ENCODE measurements at places on chromosomes 3 and 15.
A peak's percentile ranks its signal among the peaks of the same experiment; 100 is the strongest.

DNA sequence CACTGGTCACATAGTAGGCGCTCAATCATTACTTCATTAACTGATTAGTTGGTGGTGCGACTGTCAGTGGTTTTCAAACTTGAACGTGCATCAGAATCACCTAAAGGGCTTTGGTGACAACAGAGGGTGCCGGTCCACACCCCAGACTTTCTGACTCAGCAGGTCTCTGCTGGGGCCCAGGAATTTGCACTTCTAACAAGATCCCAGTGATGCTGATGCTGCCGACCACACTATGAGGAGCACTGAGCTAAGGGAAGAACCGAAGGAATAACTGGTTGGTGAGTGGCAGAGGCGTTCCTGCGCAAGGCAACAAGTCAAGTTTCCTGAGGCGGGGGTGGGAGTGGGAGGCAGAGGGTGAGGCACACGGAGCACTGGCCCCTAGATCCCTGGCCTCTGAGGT lies 18.8 kb downstream of the HAPLN3 start:
- no peak overlapping the region for H3K4me3 ChIP-seq
- peaks cover 10% of the 10 kb centered on the region for H3K36me3 ChIP-seq
- no peak overlapping the region for H3K27ac ChIP-seq

DNA sequence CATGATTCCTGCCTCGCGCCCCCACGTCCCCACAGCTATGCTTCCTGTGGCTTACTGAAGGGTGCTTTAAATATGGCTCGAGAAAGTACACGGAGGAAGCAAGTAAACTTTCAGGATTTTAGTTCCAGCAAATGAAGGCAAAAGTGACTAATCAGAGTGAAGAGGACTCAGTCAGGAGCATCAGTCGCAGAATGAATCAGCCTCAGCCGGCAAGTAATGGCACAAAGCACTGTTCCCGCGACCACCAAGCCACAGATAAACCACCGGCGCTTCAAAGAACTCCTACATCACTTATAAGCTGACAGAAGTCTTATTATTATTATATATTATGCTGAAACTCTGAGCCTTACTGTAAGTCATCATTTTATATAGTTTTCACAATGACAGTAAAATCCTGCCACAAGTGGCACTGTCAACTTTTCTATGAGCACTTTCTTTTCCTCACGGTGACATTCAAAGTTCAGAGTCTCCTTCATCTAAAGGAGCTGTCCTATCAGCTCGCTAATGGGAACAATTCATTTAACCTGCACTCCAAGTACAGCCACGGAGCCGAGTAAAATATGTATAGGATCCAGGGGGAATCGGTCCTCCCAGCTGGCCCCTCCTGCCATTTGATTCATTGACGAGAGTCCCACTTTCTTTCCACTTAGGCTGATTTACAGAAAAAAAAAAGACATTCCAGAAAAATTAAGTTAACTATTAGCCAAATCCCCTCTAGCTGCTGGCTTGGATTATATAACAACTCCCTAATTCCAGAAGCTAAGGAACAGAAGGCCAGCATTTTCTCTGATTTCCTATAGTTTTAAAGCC lies 217.0 kb upstream of the ICE2 start:
- H3K27me3 ChIP-seq = peaks cover 10% of the 10 kb centered on the region
- DNase-seq = no peak
- H3K4me3 ChIP-seq = no peak overlapping the region

DNA sequence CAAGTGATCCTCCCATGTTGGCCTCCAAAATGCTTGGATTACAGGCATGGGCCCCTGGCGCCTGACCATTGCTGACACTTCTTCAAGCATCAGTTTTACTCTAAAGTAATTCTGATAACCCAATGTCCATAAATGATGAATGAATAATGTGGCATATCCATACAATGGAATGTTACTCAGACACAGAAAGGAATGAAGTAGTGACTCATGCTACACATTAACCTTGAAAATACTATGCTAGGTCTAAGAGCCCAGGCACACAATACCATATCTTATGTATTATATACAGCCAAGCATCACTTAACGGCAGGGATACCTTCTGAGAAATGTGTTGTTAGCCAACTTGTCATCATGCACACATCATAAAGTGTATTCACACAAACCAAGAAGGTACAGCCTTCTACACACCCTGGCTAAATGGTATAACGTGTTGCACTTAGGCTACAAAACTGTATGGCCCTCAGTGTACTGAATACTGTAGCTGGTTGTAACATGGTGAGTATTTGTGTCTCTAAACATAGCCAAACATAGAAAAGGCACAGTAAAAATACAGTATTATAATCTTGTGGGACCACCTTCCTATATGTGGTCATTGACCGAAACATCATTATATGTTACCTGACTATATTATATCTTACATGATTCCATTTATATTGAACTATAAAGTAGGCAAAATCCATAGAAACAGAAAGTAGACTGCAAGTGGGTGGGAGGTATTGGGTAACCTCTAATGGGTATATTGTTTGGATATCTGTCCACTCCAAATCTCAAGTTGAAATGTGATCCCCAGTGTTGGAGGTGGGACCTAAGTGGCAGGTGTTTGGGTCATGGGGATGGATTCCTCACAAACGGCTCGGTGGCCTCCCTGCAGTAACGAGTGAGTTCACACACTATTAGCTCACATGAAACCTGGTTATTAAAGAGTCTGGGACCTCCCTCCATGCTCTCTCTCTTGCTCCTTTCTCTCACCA lies 31.4 kb downstream of the MKRN2 start:
- DNase-seq = no peak
- H3K27me3 ChIP-seq = no peaks in the 10 kb centered on the region
- H3K4me1 ChIP-seq = no peaks in the 10 kb centered on the region
- peaks cover 97% of the 10 kb centered on the region for H3K36me3 ChIP-seq

GRCh38 chr15:68018797-68019444 lies 35.2 kb upstream of the PIAS1 start:
- H3K27ac ChIP-seq = peak overlapping the region; percentile 55
- peaks cover 25% of the 10 kb centered on the region for H3K4me1 ChIP-seq
- H3K4me3 ChIP-seq = no peak overlapping the region

GRCh38 chr15:91132079-91132478 lies 32.0 kb downstream of the SV2B start:
- no peak overlapping the region for H3K4me3 ChIP-seq
- no peak overlapping the region for H3K27ac ChIP-seq
- no peaks in the 10 kb centered on the region for H3K36me3 ChIP-seq
- H3K4me1 ChIP-seq = no peaks in the 10 kb centered on the region

DNA sequence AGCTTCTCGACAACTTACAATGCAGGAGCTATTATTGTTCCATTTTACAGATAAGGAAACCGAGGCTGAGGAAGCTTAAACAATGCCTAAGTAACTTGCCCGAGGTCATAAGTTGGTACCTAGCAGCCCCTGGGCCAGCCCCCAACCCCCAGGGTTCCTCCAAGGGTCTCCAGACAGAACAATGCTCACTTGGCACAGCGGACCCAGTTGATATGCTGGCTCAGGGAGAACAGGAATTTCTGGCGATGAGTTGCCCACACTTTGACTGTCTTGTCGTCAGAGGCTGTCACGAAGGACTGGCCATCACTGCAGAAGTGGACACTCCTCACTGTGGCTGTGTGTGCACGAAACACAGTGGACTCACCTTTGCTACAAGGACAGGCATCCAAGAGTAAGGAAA lies 5.2 kb downstream of the POC1A start:
- H3K4me3 ChIP-seq = no peak overlapping the region
- peaks cover 34% of the 10 kb centered on the region for H3K36me3 ChIP-seq
- H3K27me3 ChIP-seq = no peaks in the 10 kb centered on the region

DNA sequence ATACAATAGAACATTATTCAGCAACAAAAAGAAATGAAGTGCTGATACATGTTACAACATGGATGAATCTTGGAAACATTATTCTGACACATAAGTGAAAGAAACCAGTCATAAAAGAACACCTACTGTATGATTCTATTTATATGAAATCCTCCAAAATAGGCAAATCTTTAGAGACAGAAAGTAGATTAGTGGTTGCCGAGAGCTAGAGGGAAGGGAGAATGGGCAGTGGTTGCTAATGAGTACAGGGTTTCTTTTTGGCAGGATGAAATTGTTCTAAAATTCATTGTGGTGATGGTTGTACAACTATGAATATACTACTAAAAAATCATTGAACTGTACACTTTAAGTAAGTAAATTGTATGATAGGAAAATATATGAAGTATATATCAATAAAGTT lies 6.3 kb upstream of the LRRC58 start:
- DNase-seq = no peak
- peaks cover 5% of the 10 kb centered on the region for H3K4me1 ChIP-seq
- no peak overlapping the region for H3K4me3 ChIP-seq

DNA sequence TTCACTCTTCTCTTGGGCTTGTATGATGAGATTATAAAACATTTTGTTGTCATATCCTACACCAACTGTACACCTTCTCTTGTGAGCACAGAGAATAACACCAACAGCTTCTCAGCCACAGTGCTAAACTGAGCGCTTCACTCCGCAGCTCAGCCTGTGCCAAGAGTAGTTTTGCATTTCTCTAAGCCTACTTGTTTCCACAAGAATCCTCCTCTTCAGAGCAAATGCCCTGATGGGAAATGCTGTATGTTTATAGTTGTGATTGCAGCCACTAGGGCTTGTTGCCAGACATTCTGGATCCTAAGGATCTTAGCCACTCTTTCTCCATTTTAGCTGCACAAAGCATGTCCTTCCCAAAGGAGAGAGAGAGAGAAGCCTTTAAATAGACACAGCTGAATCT lies 138.8 kb upstream of the PLXND1 start:
- DNase-seq = no peak
- no peaks in the 10 kb centered on the region for H3K27me3 ChIP-seq
- no peak overlapping the region for H3K4me3 ChIP-seq
- H3K4me1 ChIP-seq = peaks cover 9% of the 10 kb centered on the region

DNA sequence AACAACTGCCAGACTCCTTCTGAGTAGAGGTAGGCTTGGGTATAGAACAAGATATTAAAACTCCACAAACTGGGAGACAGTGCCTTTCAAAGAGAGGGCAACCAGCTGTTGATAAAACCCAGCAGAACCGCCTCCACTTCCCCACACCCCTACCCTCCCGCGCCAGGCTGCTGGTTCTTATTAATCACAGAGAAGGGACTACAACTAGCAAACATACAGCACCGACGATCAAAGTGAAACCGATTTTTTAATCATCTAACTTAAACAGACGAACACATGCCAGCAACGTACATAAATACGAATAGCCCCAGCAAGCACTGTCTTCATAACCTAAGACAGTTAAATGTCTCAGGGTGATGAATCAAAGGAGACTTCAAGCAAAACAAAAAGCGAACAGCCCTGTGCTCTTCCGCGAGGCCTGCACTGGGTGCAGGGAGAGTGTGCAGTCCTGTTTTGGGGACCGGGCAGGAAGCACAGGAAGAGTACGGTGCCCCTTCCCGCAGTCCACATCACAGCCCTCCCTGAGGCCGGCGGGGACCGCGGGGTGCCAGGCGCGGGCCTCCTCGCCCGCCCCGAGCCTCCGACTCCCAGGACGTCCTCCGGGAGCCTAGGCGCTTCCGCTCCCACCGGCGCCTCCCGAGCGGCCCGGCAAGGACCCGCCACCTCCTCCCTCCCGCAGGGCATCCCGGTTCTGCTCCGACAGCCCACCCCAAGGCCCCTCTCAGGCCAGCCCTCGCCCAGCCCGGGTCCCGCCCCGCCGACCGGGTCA lies 75.1 kb upstream of the VGLL4 start:
- H3K4me3 ChIP-seq = peak overlapping the region; percentile 98
- H3K4me1 ChIP-seq = peaks cover 12% of the 10 kb centered on the region
- H3K27ac ChIP-seq = peak overlapping the region; percentile 85
- peaks cover 4% of the 10 kb centered on the region for H3K36me3 ChIP-seq
- DNase-seq = peak; percentile 60
- H3K27me3 ChIP-seq = no peaks in the 10 kb centered on the region

- H3K27me3 ChIP-seq = no peaks in the 10 kb centered on the region
- DNase-seq = no peak
- no peaks in the 10 kb centered on the region for H3K36me3 ChIP-seq
- peaks cover 8% of the 10 kb centered on the region for H3K4me1 ChIP-seq
- H3K4me3 ChIP-seq = no peak overlapping the region
Measured at GRCh38 chr3:99384596-99384995, 253.8 kb upstream of the COL8A1 start.

- H3K27ac ChIP-seq = no peak overlapping the region
- H3K36me3 ChIP-seq = no peaks in the 10 kb centered on the region
- H3K4me3 ChIP-seq = no peak overlapping the region
- no peaks in the 10 kb centered on the region for H3K27me3 ChIP-seq
- H3K4me1 ChIP-seq = peaks cover 18% of the 10 kb centered on the region
- no peak for DNase-seq
Measured at GRCh38 chr3:187839422-187839821, 94.2 kb upstream of the BCL6 start.

DNA sequence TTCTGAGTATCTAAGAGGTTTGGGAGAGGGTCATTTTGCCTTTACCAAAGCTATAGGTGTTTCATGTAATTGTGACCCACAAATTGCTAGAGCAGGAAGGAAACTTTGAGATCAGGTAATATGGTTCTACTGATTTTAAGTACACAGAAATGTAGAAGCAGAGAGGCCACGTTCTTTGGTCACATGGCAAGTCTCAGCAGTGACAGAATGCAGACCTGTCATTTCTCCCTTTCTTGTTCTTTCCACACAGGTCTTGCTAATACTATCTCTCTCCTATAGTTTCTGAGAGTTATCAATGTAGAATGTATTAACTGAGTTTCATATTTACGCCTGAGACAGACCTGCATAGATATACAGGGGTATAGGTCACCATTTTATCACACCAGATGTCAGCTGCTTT lies 10.9 kb upstream of the RTP1 start:
- H3K36me3 ChIP-seq = no peaks in the 10 kb centered on the region
- DNase-seq = no peak
- H3K4me1 ChIP-seq = peaks cover 57% of the 10 kb centered on the region
- H3K4me3 ChIP-seq = no peak overlapping the region
- peak overlapping the region; percentile 92 for H3K27ac ChIP-seq

- H3K4me3 ChIP-seq = no peak overlapping the region
- no peak for DNase-seq
- no peak overlapping the region for H3K27ac ChIP-seq
- H3K27me3 ChIP-seq = no peaks in the 10 kb centered on the region
- H3K36me3 ChIP-seq = no peaks in the 10 kb centered on the region
Measured at GRCh38 chr3:179266701-179267211, 15.8 kb upstream of the KCNMB3 start.

DNA sequence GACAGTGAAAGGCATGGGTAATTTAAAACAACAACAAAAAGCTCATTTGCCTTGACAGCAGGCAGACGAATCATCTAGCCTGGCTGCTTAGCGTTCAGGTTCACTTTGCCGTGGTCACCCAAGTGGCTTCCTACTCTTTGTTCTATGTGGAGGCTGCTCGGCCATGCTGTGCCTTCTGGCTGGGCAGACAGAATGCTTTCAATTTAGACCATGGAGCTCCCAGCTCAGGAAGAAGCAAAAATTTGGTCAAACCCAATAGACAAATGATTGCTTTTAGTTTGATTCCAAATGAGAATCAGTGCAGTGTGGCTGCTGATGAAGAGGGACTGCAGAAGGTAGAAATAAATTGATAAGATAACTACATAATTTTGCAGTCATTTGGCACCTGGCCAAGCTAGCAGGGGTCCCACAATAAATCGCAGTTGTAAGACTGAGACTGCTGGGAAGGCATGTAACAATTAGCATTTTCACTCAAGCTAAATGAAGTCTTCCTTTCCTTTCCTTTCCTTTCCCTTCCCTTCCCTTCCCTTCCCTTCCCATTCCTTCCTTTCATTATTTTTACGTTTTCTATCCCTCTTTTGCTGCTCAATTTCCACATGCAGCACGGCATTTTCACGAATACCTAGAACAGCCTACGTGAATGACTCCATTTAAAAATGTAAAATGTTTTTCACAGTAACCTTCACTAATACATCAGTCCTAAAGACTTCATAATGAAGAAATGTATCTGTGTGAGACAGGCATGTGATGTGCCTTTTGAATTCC lies 360.4 kb upstream of the TGFBR2 start:
- no peaks in the 10 kb centered on the region for H3K27me3 ChIP-seq
- no peaks in the 10 kb centered on the region for H3K36me3 ChIP-seq
- DNase-seq = no peak

All from MCF 10A (cell line).